Fibroblast of skin of abdomen (primary cell): ENCODE measurements at places on chromosomes 11 and 22.
A peak's percentile ranks its signal among the peaks of the same experiment; 100 is the strongest.

- no peak for DNase-seq
These were observed 63.1 kb upstream of the TTC12 start for GRCh38 chr11:113251281-113251680.

DNA sequence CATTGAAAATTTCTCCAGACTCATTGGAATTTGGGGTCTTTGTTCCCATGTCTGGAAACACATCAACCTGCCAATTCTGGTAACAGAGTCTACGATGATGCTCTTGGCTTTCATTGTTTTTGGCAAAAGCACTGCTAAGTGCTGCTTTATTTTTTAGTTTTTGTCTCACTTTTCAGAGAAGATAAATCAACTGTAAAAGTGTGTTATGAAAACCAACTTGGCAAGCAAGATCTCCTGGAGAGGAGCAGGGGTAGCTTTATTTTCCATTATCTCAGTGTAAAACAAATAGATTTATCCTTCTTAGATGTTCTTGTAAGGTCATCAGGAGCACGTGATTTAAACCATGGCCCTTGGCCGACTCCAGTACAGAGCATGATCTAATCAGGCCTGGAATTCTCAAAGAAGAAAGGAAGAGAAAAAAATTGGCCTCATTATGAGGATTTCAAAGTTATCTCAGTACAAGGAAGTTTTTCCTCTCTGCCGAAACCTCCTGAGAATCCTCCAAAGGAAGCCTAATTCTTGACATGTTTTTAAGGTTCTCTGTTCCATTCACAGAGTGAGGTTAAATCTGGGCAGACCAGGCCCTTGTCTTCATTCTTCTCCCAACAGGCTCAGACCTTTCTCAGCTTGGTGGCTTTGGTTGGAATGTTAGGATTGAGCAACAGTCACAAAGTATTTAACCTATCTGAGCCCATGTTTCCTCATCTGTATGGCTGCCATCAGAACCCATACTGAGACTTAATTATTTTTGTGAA is 16.4 kb upstream of the PAMR1 start:
- peak; percentile 91 for DNase-seq

DNA sequence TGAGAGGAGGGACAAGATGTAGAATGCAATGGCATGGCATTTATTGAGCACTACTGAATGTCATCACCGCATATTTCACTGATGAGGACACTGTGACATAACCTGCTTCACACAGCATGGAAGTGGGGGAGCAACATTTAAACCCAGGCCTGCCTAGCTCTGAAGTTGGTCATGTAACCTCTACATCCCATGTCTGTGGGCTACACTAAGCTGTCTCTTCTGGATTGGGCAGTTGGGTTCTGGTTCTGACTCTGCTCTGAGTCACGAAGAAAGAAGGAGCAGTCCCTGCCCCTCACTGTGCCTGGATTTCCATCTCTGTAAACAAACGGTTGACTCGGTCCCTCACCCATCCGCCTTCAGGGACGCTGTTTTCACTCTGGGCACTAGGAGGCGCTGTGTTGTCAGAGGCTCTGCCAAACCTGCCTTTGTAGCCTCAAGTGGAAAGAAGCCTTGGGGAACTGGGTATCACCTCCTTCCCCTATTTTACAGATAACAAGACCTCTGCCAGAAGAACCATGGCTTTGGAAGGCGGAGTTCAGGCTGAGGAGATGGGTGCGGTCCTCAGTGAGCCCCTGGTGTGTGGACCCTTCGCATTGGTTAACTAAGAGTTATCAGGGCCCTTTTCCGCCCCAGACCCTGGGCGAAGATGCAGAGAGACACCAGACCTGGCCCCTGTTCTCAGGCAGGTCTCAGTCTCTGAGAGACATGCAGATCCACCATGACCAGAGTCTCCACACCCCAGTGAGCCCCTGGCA is 12.7 kb upstream of the ARHGEF17 start:
- peak; percentile 72 for DNase-seq

GRCh38 chr11:390175-390574 is 3.8 kb upstream of the PKP3 start:
- no peak for DNase-seq

DNA sequence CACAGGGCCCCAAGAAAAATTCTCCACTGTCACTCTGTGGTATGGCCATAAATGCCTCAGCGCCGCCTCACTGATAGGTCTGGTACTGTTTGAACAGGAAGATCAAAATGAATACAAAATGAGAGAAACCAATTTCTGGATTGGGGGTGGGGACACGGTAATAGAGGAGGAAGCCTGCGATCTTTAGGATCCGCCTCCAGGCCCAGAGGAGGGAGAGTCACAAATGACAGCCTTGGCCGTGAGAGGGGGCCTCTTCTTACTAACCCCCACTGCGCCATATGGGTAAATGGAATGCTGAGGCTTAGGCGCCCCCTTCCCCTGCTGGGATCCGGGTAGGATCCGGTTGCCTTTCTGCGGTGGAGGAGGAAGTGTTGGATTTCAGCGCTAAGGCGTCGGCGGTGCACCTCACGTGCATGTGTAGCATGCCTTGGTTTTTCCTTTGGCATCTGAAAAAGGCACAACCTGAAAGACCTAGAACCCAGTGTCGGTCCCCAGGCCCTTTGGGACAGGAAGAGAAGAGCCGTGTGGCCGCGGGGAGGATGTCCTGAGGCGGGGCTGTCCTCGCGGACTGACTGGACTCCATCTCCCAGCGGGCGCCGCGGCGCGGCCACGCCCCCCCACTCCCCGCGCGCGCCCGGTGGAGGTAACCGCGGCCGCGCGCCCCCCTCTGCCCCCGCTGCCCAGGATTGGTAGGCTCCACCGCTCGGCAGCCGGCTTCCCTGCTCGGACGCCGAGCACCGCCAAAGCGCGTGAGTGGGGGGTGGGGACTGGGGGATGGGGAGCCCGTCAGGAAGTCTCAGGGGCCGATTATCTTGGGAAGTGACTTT is 718 bp upstream of the MADD start:
- DNase-seq = peak; percentile 91

DNA sequence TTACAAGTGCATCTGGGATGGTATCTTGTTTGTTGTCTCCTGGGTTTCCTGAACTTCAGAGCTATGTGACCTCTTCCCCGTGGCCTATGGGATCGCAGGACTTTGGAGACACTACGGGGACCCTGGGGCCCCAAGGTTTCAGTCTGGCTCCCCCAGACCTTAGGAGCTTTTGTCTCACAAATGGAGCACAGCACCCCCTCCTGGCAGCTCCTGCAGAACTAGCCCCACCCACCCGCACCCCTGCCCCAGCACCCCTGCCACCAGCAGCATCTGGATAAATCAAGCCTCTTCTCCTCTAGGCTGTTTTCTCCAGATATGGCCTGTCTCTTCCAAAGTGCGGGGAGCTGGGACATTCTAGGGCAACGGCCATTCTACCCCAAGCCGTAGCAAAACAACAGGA is 10.4 kb downstream of the RCOR2 start:
- DNase-seq = no peak

- DNase-seq = no peak
These were observed 62.3 kb downstream of the PPFIBP2 start for GRCh38 chr11:7575841-7576725.

DNA sequence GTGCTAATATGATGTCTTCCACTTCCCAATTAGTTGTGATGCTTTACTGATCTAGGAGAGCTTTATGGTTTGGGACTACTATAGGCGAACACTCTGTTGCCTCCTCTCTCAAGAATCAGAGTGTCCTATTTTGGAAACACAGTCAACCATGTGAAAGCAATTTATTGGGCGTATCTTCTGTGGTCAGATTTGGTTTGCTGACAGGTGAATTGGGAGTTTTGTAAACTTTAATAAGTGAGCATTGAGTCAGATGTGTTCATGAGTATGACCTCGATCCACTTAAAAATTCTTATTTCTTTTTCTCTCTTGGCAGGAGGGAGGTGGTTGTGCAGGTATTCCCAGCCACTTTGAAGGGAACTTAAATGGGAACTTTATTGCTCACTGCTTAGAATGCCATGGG is 4.4 kb downstream of the CAT start:
- no peak for DNase-seq

GRCh38 chr11:129382583-129382982 is 6.9 kb downstream of the BARX2 start:
- no peak for DNase-seq

DNA sequence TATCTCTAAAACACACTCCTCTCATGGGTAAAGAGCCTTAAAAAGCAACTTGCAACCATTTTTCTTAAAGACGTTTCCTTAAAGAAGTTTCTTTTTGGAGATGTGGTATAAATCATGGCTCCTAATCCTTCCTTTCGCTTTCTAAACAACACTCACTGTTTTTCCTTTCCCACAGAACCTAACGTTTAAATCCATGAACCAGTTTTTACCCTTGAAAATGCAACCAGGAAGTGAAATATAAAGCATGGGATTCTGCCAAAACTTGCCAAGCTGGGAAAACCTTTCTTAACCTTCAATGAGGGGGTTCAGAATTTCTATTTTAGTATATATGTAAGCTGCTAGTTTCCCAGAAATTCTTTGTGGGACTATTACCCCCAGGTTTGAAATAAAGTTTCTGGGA is 8.6 kb downstream of the PLEKHA7 start:
- DNase-seq = no peak

- DNase-seq = no peak
These were observed 24.3 kb downstream of the SLC25A18 start for GRCh38 chr22:17587629-17588028.

GRCh38 chr22:40627612-40628011 is 8.9 kb downstream of the MRTFA start:
- DNase-seq = no peak

GRCh38 chr11:113796663-113797259 is 17.2 kb downstream of the CLDN25 start:
- DNase-seq = peak; percentile 42

DNA sequence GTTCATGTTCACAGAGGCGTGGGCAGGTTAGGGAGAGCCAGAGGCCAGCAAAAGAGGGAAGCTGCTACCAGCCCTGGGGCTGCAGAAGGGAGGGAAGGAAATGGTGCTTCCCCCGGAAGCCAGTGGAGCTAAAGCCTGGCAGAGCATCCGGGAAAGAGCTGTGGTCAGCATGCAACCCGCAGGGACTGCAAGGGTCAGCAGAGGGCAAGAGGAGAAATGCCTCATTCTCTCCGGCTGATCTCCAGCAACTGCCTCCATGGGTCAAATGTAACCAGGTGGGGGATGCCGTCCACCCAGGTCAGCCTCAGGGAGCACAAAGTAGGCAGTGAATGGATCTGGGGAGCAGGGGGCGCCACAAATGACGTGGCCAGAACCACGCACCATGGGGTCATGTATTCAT is 36.9 kb upstream of the PRR5 start:
- DNase-seq = no peak

DNA sequence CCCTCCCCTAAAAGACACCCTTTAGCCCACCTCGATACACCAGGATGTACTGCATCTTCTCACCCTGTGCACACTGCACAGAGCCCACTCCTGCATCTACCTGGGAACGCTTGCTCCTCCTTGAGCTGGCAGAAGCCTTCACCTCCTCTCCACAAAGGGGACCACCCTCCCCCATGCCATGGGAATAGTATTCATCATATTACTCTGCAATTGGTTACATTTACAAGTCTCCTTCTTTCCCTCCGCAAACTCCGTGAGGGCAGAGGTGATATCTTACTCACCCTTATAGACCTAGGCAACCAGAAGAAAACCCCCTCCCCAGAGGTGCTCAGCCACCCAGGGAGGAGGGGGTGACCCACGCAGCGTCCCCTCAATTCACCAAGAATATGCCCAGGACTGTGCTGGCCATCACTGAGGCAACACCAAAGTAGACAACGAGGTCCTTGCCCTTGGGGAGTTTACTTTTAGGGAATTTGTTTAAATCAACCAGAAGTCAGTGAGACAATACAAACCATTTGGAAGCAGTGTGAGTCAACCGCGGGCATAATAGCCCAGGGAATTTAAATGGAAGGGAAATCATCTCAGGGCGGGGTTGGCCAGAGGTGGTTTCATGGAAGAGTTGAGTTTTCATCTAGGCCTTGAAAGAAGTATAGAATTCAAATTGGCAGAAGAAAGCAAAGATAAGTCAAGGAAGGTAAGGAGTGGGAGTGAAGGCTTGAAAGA is 214.5 kb downstream of the BARX2 start:
- no peak for DNase-seq

GRCh38 chr11:832529-833113 is at the start of gene CD151:
CD151 (plus strand) TSS chr11:832952; CDS start chr11:836070, 3,118 bp downstream.
- DNase-seq = peak; percentile 58

DNA sequence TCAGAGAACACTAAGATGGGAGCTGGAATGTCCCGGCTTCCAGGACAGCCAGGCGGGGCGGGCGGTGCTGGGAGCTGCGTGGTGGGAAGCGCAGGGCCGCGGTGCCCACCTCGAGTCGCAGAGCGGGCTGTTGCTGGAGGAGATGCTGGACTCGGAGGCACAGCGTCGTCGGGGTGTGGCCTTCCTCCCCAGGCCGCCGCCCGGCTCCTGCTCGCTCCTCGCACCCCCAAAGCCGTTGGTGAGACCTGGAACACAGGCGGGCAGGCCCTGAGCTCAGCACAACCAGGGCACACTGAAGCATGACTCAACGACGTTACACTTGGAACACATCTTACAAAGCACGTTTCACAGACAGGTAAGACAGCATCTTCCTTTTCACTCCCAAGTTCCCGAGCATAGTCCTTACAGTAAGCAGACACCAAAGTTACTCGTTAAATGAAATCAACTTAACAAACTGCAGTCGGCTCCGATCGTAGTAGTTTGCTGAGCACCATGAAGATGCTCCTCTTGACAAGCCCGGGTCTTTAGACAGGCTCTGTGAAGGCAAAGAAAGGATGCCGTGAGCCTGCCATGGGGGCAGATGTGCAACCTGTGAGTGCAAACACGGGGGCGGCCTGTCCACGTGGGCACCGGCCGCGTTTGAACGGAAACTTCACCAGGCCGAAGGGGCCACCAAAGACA is 50.0 kb downstream of the BRD1 start:
- no peak for DNase-seq

GRCh38 chr11:130858215-130858614 is 58.1 kb downstream of the SNX19 start:
- no peak for DNase-seq

GRCh38 chr11:101466352-101466751 is 117.5 kb downstream of the TRPC6 start:
- no peak for DNase-seq

DNA sequence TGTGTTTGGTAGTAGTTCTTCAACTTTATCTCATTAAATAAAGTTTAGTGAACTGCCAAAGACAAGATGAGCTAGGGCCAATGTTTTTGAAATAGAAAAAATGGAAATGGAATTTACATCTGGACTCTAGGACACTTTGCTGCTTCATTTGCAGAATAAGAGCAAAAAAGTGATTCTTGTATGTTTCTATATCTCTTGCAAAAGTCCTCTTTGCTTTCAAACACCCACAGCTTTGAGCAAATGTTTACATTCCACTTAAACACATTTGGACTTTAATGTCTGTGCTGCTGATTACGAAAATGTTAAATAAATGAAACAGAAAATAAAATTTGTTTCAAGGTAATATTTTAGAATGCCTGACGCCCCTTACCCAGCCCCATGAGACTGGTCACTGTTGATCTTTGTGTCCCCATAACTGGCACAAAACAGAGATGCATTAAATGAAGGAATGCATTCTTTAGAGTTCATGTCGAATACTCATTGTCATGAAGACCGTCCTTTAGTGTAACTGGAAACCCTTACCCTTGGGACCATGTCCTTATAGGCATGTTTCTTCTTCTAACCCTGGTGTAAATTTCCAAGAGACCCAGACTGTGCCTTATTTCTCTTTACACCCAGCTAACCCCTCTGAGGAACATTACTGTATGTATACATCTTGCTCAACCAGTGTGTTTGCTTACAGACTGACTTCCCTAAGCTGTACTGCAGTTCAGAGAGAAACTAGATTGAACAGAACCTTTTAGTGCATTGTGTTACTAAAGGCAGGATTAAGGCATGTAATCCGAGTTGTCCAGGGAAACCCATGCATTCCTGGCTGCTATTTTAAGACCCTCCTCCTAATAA is 199.7 kb downstream of the NAV2 start:
- no peak for DNase-seq
